ENCODE measurements at places on chromosomes 11 and 22.

DNA sequence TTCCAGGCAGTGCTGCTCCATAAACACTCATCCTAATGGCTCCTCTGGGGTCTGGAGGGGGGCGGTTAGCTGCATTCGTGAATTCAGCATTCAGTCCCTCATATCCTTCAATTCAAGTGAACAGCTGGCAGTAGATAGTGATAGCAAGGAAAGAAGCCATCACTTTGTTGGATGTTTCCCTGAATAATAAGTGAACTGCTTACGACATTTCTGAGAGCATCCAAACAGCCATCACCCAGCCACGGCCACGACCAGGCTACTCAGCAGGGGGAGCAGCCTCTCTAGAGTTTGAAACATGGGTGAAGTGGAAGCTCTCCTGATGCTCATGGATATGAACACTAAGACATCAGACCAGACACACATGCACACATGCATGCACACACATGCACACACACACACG lies 163.6 kb downstream of the NTM start:
- no peak for DNase-seq

GRCh38 chr11:65036931-65037330 lies 4.1 kb upstream of the SAC3D1 start:
- no peak for DNase-seq

DNA sequence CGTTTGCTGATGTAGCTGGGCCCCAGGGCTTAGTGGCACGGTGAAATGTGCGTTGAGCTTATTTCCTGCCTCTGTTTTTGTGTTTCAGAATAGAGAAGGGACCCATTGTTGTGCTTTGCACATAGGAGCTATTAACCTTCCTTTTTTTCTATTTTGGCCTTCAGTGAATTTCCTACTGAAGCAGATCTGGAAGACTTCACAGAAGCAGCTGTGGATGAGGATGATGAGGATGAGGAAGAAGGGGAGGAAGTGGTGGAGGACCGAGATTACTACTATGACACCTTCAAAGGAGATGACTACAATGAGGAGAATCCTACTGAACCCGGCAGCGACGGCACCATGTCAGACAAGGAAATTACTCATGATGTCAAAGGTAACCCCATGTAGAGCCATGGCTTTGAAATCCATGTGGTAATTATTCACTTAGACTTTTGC lies 37.4 kb upstream of the ST14 start:
- no peak for DNase-seq

DNA sequence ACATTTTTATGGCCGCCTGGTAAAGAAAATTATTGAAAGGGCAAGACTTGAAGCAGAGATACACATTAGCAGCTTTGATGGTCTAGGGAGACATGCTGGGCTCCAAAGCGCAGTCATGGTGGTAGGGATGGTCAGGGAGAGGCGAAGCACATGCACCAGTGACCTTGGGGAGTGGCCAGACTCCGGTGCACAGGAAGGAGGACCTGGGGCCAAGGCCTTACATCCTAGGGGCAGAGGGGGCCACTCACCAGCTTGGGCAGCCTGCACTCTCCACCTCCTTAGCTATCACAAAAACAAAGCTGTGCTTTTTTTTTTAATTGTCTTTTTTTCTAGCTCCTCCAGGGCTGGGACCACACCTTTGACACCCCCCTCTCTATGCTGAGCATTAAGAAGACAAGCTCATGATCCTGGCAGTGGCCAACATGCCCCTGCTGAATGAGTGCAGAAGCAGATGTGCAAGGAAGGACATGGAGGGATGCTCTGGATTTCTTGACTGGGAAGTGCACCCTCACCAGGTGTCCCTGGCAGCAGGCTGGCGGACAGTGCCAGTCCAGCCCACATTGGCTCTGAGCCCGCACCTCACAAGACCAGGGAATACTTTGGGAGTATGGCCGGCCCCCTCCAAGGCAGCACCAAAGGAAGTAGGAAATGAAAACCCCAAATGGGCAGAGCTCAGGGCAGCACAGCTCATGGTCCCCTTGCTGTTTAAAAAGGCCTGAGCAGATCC lies 619.9 kb downstream of the TBC1D22A start:
- no peak for DNase-seq

DNA sequence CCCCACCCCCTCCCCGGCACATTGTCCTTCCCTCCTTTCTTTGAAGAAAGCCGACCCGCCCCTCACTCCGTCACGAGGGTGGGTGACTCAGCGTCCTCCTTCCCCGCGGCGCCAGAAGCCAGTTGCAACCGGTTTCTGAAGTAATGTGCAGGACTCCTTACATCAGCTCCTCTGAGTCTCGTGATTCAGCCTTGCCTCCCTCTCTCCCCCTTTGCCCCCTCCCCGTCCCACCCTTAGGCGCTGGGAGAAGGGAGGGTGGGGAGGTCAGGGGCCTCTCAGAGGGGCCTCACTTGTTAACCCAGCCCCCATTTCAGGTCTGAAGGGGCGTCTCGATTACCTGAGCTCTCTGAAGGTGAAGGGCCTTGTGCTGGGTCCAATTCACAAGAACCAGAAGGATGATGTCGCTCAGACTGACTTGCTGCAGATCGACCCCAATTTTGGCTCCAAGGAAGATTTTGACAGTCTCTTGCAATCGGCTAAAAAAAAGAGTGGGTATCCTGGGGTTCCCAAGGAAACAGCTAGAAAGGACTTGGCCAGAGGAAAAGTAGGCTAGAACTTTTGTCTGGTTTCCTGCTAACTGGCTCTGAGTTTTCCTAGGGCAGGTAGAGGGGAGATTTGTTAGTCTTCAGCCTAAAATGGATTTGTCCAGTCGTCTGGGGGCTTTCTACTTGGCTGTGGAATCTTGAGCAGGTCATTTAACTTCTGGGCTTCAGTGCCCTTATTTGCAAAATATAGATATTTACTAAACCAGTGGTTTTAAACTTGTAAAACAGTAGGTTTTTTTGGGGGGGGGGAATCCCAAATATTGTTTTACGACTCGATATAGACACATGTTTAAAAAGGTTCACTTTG lies 1.1 kb downstream of the SLC3A2 start:
- peak; percentile 89 for DNase-seq

GRCh38 chr11:26276798-26277424 lies 55.0 kb upstream of the ANO3 start:
- DNase-seq = peak; percentile 10

- DNase-seq = no peak
Observed at GRCh38 chr11:1569251-1569780, 2.8 kb downstream of the DUSP8 start.

- DNase-seq = no peak
Observed at GRCh38 chr11:15635521-15635920, 520.8 kb downstream of the INSC start.

GRCh38 chr11:107457205-107457557 lies 444 bp downstream of the CWF19L2 start:
- no peak for DNase-seq

GRCh38 chr11:65911682-65912568 lies 6.9 kb downstream of the C11orf68 start:
- DNase-seq = no peak

- no peak for DNase-seq
Observed at GRCh38 chr11:35598254-35599125, 19.8 kb upstream of the FJX1 start.

DNA sequence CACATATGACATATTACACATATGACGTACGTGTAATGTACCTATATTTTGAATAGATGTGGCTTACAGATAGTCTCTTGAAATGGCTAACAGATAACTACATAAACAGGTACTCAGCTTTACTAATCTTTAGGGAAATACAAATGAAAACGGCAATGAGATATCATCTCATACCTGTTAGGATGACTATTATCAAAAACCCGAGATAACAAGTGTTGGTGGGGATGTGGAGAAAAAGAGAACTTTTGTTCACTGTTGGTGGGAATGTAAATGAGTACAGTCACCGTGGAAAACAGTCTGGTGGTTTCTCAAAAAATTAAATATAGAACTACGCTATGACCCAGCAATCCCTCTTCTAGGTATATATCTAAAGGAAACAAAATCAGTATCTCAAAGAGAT lies 247.6 kb downstream of the ETS1 start:
- DNase-seq = no peak

GRCh38 chr11:111422494-111423249 lies 43.6 kb upstream of the POU2AF1 start:
- DNase-seq = peak; percentile 20

Measured in activated CD8-positive, alpha-beta memory T cell treated with anti-CD3 and anti-CD28 coated beads for 1 hour (primary cell).